Daoy (cell line): ENCODE measurements at places on chromosomes 3 and 15. TPM values are rescaled to one million over a fixed set of nuclear protein-coding genes. Genes with fewer than 3 reads are reported as not detected.

DNA sequence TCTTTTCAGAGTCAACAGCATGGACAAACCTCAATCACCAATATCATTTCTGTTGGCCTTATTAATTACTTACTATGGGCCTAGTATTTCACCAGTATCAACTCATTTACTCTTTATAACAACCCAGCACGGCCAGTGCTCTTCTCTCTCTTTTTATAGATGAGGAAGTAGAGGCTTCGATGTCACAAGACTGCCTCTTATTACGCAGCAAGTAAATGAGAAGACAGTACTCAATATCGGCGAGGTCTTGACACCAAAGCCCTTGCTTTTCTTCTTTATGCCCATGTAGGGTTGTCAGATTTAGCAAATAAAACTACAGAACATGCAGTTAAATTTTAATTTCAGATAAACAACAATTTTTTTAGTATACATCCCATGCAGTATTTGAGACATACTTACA, 99.0 kb upstream of the KCNMB2 start:
- no peak for DNase-seq

- DNase-seq = no peak
Observed at GRCh38 chr3:182925330-182925943, 54.9 kb downstream of the DCUN1D1 start.

GRCh38 chr3:155332716-155333115, 39.2 kb upstream of the STRIT1 start:
- DNase-seq = no peak

RYR3 gene
- total RNA-seq = 0.74 and 4.7 TPM in 2 replicates

KY gene
- total RNA-seq = 1.5 and 2.6 TPM in 2 replicates

DNA sequence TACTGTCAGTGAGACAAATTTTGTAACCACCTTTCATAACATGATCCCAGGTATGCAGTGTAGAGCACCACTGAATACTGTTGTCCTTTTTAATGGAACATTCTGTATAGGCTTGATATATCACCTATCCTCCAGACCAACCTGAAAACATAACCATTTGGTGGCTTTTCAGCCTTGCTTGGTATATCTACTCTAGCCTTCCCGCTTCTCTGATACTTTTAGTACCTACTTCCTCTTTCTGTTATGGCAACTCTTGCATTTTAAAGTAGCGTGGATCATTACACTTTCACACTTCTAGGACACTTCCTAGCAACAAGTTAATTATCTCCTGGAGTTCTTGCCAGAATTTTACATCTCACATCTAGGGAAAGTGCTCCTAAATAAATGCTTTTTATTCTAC, 226.6 kb upstream of the ROBO1 start:
- no peak for DNase-seq

GRCh38 chr3:51945926-51946705, 4.0 kb downstream of the PARP3 start:
- no peak for DNase-seq

DNA sequence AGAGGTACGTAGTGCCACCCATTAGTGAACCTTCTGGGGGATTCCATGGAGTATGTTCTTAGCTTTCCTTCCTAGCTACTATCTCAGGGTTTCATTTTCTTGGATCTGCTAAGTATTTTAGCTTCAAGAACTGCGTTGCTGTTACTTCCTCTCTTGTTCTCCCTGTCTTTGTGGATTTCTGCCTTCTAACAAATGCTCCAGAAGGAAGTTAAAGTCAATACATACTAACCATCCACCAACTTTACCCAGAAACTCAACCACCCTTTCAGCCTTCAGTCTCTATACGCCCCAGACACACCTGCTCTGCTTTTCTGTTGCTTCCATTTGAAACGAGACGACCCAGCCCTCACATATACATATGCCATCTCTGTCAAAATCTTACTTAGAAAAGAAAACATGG, 2.4 kb upstream of the KLF13 start:
- DNase-seq = no peak

GRCh38 chr3:4067893-4068292, 235.3 kb upstream of the SETMAR start:
- no peak for DNase-seq

CYP8B1 gene
- not detected in 2 replicates for total RNA-seq

GRCh38 chr15:92636401-92636907, 19.1 kb downstream of the FAM174B start:
- DNase-seq = no peak

- no peak for DNase-seq
Observed at GRCh38 chr3:41259449-41260062, 60.3 kb downstream of the CTNNB1 start.

DNA sequence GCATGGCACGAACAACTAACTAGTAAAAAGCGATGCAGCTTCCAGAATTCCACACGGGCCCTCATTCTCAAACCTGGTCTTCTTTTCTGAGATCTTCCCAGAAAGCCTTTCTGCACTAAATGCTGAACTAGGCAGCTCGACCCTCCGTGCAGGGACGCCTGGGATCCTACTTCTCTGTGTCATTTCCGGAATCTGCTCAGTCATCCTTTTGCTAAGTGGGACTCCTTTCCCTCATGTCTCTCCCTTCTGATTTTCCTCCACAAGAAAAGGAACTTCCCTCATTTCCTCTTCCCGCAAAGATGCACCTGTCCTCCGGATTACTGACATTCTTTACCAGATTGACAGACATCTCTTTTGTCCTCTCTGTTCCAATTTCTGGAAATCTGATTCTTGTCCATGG, 9.2 kb upstream of the HES1 start:
- DNase-seq = no peak

GRCh38 chr15:49737127-49737526, 116.3 kb downstream of the DTWD1 start:
- no peak for DNase-seq

DNA sequence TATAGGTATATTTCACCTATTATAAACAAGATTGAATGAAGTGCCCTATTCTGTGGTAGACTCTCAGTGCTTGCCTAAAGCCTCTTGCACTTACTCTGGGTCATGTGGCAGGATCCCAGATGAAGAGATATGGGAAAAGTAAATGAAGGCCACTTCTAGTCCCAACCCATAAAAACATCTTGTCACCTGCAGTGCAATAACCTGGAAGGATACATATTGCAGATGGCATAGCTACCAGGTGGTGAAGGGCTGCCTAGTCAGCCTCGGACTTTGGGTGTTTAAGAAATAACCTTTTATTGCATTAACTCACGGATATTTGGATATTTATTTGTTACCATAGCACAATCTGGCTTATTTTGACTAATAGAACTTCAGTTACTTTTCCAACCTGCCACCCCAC, 367.1 kb downstream of the UNC13C start:
- no peak for DNase-seq

DNA sequence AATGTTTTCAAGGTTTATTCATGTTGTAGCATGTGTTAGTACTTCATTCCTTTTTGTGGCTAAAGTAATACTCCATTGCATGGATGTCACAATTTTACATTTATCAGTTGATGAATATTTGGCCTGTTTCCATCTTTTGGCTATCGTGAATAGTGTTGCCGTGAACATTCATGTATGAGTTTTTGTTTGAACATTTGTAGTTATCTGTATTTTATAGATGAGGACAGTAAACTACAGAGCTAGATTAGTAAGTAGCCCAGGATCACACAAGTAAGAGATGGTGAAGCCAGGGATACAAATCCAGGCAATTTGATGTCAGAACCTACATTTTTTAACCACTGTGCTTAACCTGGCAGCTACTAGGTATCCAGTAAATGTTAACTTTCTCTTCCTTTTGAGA, 63.2 kb downstream of the ASTE1 start:
- DNase-seq = no peak

FOXL2NB gene
- total RNA-seq = 4.1 and 7.2 TPM in 2 replicates

ZNF662 gene
- 0.30 and 0.80 TPM in 2 replicates for total RNA-seq

SEMA6D gene
- total RNA-seq = 0.12 and 0.40 TPM in 2 replicates

SLC2A2 gene
- not detected in 2 replicates for total RNA-seq

DNA sequence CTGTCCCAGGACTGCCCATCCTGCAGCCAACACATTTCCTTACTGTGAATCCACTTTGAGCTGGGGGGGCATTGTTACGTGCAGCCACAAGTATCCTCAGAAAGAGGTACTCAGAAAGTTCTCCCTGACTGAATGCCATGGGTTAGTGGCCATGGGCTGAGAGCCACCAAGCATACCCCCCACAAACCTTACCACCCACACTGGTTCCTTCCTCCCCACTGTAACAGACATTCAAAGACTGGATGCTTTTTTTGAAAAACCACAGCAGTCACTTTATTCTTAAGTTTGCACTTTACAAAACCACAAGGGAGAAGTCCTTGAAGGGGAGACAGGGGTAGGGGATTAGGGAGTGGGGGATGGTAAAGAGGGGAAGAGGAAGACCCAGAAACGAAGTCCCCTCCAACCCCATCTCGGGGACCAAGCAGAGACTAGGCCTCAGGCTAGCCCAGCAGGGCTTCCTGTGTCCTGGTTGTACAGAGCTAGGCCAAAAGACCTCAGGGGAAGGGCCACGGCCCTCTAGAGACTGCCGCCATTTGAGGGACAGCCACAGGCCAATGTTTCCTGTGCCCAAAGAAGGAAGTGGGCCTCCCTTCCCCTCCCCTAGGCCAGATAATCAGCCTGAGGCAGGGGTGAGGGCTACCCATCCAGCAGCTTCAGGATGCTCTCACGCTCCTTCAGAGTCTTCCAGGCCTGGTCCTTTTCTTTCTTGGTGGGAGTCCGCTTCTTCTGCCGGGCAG, 10.1 kb upstream of the CAMK1 start:
- DNase-seq = no peak

DNA sequence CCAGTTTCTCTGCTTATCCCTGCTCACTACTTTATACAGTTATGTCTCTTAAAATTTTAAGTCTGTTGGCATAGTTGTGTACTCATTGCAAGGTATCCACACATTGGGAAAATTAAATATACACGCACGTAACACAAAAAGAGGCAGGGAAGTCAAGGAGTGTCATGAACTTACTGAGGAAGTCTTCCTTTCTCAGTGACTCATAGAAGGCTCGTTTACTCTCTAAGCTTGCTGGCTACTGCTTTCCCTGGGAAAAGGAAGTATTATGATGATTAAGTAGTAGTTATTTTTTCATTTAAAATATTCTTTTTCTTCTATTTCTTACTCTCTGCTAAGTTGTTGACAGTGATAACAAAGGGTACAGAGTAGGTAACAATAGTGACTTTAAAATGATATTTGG, 287.3 kb downstream of the UBE2E2 start:
- DNase-seq = peak; percentile 34

GRCh38 chr3:141767066-141767465, 3.9 kb downstream of the GRK7 start:
- DNase-seq = no peak

CCDC54 gene
- not detected in 2 replicates for total RNA-seq

AP3B2 gene
- total RNA-seq = 0.24 and 1.5 TPM in 2 replicates
